T-helper 1 cell (primary cell): ENCODE measurements at places on chromosomes 11 and 22.

GRCh38 chr11:105942921-105943320, 79.1 kb downstream of the MSANTD4 start:
- no peak for DNase-seq

GRCh38 chr22:46269564-46269963, 1.8 kb downstream of the TTC38 start:
- DNase-seq: no peak

DNA sequence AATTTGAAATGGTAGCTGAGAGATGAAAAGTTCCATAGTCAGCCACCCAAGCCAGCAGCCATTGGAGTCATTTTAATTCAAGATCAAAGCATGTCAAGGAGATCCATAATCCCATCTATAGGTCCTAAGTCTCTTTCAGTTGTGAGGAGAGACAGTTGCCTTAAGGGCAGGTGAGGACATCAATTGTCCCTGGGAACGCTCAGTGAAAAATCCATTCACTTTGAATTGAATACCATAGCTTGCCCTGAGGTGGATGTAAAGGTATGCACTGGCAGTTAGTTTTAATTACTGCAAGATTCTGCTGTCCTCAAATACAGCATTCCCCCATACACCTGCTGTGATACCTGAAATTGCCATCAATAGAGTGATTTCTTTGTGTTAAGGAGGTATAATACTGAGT, 25.3 kb upstream of the TBCEL start:
- no peak for DNase-seq

DNA sequence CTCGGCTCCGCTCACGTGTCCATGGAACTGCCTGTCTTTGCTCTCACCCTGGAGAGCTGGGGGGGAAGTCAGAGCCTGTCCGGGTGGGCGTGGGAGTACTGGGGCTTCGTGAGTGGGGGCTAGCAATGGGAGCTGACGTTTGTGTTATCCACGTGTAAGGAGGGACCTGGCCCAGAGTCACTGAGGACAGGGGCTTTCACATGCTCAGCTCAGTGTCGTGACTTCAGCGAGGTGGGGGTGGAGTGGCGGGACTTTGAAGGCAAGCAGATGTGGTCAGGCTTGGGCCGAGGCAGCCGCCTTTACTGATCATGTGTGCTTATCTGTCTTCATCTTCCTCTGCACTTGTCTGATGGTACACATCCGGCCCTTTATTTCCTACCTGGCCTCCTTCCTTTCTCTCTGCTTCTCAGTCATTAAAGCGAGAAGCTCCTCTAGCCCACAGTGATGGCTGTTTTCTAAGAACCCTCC, 113.1 kb upstream of the NNMT start:
- peak; percentile 38 for DNase-seq

- no peak for DNase-seq
Measured at GRCh38 chr11:117825538-117826189, 1.1 kb upstream of the FXYD2 start.

DNA sequence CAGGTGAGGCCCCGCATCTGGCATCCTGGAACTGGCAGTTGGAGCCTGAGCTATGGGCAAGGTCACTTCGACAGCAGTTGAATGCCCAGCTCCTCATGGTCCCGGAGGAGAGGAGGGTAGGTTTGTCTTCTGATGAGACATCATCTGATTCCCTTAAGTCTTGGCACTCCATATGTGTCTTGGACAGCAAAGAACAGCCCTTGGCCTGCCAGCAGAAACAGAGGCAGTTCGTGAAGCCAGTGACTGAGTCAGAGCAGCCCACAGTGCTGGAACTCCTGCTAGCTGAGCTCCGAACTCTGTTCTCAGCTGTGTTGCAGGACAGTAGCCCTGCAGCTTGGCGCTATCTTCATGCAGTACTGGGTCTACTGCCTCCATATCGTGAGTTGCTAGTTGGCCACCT, 1.0 kb downstream of the DNHD1 start:
- DNase-seq: no peak

DNA sequence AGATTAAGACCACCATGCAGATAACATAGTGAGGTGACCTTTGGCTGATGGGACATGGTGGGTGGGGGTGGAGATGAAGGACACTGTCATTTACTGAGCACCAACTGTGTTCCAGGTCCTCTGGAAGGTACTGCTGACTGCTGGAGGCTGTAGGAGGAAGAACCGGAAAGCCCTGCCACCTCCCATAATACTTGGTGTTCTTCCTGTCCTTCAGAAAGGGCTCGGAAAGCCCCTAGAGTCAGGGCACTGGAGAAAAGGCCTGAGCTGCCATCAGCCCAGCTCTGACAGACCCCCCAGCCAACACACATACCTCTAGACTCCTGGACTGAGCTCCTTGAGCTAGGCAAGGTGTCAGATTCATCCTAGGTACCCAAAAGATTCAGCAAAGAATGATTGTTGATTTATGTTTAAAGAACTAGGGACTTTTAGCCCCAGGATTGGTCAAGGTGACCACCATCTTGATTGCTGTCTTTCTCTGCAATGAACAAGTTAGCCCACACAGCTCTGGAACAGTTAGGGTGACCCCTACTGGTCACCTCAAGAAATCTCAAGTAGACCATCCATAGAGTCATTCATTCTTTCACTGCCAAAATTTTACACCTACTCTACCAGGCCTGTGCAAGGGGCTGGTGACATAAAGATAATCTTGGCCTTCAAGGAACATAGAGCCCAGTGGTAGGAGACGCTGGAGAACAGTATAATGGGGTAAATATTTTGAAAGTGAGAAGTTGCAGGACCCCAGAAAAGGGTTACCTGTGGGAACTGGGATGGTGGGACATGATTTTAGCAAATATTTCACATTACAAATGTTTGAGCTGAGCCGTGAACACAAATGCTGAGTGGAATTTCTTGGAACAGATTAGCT, 39.4 kb downstream of the IRAG1 start:
- no peak for DNase-seq

GRCh38 chr11:84384731-84385130, 1098.6 kb upstream of the CCDC90B start:
- peak; percentile 0 for DNase-seq

GRCh38 chr11:8832571-8833260, 78.3 kb upstream of the AKIP1 start:
- DNase-seq: no peak

DNA sequence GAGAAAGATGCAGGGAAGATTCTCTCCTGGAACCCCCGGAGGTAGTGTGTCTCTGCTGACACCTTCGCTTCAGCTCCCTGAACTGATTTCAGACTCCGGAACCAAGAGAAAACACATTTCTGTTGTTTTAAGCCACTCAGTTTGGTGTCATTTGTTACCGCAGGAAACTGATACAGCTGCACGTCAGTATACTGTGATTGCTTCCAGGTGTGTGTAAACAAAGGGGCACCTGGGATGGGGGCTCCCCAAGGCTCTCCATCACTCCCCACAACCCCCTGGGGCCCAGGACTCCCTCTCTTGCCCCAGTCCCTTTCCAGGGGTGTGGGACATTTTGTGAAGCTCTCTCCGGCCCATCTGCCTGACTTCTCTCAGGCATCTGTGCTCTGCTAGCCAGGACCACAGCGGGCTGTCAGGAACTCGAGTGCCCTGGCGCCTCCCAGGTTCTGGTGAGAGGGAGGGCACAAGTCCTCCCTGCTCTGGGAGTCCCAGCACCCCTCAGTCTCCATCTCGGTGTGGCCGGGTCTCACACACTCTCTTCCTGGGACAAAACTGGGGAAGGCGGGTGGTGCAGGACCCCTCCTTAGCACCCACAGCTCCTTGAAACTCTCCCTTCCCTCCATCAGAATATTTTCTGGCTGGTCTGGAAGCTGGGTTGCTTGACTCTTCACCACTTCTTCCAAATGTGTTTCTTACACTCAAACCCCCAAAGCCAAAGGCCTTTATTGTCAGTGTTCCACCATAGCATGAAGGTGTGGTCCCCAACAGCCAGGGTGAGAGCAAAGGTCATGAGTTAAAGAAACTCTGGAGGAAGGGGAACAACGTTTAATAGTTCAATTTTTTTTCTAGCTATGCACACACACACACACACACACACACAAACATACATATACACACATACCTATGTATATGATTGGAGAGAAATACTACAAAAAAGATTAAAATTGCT, 35.0 kb upstream of the TSKU start:
- DNase-seq: no peak
